Fibroblast of mammary gland (primary cell): ENCODE measurements at places on chromosomes 12 and 14.
A peak's percentile ranks its signal among the peaks of the same experiment; 100 is the strongest.

- DNase-seq = no peak
These were observed 48.9 kb downstream of the STON2 start for GRCh38 chr14:81351205-81351604.

DNA sequence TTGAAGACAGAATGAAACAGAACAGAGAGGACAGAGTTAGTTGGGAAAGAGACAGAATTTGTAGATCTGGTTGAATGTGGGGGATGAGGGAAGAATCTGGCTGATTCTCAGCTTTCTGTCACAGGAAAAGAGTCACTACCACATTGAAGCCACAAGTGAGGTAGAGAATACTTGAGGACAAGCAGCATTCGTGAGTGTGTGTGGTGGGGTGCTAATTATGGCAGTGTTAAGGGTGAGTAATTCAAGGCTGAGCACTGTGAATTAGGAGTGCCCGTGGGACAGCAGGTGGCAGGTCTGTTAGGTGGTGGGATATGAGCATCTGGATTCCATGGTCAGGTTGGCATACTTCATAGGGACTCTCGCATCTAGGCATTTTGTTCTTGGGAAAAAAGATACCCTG lies 347.4 kb upstream of the PRICKLE1 start:
- peak; percentile 45 for DNase-seq

DNA sequence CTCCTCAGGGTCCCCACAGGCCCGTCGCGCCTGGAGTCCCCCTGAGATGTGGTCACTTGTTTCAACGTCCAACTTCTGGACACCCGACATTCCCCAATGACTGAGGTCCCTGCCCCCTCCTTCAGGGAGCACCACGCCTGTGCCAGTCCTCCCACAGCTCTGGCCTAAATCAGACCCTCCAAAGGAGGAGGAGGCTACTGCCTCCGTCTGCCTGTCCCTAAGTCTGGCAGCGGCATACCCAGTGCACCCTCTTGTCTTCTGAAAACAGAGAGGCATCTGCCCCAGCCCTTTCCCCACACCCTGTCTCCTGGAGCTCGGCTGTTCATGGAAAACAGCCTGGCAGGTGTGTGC lies 46.2 kb downstream of the TESC start:
- no peak for DNase-seq

- peak; percentile 93 for DNase-seq
These were observed 56.2 kb upstream of the NID2 start for GRCh38 chr14:52124791-52125684.

DNA sequence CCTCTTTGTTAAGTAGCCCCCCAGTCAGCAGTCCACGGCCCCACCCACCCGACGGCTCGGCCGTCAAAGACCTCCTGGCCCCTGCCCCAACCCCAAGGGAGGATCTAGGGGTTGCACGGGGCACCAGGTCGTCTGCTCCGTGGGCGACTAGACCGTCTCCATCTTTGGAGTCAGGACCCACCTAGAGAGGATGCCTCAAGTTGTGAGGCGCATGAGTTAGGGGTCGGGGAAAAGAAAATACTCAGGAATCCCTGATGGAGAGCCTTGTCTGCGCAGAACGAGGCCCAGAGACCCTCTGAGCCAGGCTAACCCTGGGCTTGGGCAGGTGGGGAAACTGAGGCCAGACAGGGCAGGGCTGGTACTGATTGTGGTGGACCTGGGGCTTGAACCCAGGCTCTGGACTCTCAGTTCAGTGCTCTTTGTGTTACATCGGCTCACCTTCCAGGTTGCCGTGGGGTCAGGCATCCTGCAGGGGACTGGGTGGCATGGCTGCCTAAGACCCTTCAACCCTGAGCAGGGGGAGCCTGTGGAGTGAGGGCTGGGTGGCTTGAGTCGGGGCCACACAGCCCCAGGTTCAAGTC lies 839 bp downstream of the OTUB2 start:
- no peak for DNase-seq

- peak; percentile 24 for DNase-seq
These were observed 239.3 kb downstream of the ALG10B start for GRCh38 chr12:38555620-38556591.

DNA sequence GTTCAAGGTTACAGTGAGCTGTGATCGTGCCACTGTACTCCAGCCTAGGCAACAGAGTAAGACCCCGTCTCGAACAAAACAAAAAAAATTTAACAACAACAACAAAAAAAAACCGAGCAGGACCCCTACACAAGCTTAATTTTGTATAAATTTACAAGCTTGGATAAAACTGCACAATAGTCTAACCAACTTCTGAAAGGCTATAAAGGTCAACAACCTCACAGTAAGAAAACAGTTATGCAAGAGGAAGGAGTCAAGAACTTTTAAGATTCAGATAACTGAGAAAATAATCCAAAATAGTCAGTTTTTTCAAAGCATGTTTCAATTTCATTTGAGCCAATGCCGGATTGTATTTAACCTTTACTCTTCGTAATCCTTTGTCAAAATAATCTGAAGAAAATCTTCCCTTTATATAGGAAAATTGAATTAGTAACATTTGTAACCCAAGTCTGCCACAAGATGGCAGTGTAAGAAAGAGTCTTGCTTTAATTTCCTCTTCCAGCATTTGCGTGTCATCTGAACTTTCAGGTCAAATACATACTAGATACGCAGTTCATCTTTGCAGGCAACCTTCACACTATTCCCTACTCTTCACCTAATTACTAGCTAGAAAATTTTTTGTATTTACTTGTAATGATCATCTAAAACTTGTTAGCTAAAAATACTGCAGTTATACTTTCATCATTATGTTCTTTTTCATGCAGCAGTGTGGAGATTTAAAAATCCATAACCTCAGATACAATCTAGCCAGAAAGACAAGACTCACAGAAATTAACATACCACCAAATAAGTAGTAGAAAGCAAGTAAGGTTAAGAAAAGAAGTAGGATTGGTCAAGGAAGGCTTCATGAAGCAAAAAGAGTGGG lies 5.8 kb downstream of the CCNB1IP1 start:
- peak; percentile 83 for DNase-seq

- peak; percentile 53 for DNase-seq
These were observed 57.3 kb upstream of the ELK3 start for GRCh38 chr12:96136725-96137378.

DNA sequence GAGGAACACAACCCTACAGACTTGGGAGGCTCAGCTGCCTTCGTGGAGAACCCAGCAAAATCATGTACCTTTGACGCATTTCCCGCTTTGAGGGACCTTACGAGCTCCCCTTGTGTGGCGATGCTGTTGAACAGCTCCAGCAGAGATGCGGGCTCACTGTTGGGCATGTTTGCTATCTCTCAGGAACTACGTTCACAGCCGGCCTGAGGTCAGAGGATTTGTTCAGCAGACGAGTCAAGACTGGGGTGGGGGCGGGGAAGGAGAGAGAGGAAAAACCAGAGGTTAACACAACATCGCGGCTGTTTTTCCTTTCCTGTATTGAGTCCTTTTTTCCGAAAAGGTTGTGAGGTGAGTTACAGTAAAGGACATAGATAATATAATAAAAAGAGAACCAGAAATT lies 45.9 kb downstream of the SLC25A47 start:
- DNase-seq = no peak

DNA sequence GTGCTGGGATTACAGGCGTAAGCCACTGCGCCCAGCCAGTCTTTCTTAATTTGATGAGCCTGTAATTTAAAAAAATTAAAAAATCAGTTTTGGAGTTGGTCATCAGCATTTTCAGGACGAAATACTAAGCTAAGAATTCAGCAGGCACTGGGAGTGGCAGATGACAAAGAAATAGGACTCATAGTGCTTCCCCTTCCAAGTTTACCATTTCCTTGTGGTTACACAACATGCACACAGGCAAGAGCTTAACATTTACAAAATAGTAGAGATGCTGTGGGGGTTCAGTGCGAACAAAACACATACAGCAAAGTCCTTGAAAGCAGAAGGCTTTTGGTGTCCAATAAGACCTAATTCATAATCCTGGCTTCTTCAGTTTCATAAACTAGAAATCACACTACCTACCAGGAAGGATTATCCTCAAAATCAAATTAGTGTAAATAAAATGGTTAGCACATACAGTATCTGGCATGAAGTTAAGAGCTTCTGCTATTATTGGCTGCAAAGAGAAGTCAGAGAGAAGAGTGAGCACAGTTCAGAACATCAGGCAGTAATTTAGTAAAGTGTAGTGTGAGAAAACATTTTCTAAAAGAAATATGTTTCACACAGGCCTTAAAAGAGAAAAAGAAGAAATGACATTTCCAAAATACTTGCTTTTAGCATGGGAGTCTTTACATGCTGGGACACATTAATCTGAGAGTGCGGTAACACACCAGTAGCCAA lies 22.2 kb upstream of the KIF21A start:
- no peak for DNase-seq

- peak; percentile 66 for DNase-seq
These were observed 471.6 kb upstream of the FOXG1 start for GRCh38 chr14:28294834-28295440.

DNA sequence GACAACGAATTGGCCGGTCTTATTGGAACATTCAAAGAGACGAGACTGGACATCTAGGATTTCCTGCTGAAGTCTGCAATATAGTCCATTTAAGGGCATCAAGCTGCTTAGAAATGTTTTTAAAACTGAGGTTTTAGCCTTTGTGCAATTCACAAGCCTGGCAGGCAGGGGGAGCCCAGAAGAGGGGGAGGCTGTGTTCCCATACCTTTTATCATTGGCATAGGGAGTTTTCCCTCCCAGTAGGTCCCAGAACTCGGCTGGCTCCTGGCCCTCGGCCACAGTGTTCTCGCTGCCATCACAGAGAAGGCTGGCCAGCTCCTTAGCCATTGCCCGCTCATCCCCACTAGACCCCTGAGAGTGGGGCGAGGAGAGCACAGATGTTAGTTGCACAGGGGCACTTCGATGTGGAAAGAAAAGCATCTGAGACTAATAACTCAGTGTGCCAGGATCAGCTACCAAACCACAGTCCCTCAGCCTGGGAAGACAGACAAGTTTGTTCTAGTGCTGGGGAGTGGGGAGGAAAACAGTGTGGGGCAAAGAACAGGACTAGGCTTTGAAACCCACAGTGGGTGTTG lies 15.1 kb downstream of the AVIL start:
- peak; percentile 51 for DNase-seq

GRCh38 chr12:5154091-5154490 lies 110.4 kb downstream of the KCNA5 start:
- DNase-seq = no peak

DNA sequence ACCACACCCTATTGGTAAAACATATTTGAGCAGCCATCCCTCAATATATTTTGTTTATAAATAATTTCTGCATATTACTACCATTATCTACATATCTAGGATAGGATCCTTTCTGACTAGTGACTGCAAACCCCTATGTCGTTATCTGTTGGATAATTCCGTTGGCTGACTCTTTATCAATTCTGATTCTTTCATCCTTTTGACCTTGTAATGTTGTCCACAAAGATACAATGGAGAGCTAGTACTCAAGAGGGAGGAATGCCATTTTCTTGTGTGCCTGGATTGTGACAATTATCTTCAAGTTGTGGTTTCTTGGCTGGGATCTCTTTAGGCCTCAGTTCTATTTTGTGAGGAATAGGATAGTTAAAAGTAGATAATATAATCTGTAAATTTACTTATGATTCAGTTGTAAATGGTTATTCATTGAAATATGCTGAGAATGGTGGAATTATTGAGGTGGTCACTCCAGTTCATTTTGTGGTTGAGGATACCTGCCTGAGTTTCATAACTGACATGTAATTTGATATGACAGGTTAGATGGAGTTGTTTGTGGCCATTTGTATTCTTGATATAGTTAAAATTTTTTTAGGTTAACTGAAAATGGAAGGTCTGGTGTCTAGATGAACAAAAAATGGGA lies 10.1 kb downstream of the CHST11 start:
- no peak for DNase-seq

DNA sequence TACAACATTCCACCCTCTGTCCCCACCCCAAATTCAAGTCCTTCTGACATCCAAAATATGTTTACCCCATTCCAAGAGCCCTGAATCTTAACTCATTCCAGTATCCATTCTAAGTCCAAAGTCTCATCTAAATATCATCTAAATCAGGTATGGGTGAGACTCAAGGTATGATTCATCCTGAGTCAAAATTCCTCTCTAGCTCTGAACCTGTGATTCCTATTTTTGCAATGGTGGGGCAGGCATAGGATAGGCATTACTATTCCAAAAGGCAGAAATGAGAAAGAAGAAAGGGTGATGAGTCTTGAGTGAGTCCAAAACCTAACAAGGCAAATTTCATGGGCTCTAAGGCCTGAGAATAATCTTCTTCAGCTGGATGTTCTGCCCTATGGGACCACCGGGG lies 140.3 kb upstream of the FAR2 start:
- DNase-seq = no peak

DNA sequence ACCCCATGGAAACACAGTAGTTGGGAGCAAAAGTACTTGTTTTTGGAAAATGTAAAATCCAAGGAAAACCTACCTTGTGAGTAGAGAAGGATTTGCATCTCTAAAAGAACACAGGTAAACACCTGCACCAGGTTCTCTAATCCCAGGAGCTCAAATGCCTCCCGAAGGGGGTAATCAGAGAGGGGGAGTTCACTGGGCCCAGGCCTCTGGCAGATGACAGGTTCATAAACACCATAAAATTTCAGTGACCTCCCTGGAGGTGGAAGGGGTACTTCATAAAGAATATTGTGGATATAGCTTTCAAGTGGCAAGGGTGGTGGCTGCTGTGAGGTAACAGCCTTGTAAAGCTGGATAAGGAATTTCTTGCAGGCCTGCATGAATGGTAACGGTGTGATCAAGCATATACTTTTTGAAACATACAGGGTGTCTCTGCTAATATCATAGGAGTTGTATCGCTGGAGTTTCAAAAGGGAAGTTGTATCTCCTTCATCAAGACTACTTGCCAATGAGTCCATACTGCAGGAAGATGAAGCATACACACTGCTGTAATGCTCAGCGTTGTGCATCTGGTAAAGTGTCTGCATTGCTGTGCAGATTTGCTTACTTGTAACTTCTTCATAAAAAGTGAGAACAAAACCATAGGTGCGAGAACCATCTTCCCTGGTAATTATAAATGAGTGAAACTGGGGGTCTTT lies 111.3 kb downstream of the DENND5B start:
- no peak for DNase-seq

DNA sequence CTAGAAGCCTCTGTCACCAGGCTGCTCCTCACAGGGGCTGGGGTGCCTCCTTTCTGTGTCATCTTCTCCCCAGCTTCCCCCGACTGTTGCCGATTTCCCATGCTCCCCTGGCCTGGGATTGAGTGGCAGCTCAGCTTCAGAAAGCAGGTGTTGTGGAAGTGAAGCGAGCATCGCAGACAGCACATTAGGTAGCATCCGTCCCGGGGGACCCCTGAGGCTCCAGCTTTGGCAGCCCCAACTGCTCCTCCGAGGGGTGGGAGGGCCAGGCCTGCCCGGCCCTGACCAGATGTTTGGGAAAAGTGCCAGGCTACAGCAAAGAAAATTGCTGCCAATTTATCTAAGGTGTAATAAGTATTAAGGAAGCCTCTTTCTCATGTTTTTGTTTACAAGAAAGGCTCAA lies 1045.6 kb downstream of the BCL11B start:
- DNase-seq = no peak

DNA sequence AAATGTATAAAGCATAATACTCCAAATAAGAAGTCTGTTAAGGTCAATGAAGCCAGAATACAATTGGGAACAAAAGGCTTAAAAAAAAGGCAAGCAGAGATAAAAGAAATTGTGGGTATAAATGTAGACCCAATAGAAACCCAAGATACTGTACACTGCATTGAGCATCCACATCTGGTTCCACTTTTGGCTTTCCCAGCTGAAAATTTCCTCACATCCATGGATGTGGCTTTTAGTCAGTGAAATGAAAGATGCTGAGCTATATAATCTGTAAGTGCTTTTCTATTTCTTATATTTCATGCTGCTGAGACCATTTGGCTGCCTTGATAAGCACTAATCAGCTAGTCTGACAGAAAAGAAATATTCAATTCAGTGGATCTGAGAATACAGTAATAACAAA lies 83.5 kb downstream of the PTPRR start:
- DNase-seq = peak; percentile 52
